Caco-2 (cell line): ENCODE measurements at places on chromosomes 2 and 18.

DNA sequence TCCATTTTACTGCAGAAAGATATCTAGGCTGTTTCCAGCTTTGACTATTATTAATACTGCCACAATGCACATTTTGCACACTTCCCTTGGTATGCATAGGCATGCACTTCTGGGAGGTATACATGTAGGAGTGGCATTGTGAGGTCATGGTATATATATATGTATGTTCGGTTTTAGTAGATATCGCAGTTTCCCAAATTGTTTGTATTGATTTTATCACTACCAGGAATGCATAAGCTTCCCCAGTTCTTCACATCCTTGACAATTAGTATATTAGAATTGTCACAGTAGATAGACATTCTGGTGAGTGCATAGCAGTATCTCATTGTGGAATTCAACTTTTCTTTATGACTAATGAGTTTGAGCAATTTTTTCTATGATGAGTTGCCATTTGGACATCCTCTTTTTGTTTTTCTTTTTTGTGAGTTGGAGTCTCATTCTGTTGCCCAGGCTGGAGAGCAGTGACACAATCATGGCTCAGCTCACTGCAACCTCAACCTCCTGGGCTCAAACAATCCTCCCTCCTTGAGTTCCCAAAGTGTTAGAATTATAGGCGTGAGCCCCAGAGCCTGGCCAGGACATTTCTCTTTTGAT lies 4.2 kb upstream of the GRB14 start:
- H3K4me3 ChIP-seq = no peak overlapping the region
- no peak for DNase-seq
- H3K36me3 ChIP-seq = no peaks in the 10 kb centered on the region
- H3K27me3 ChIP-seq = no peaks in the 10 kb centered on the region

DNA sequence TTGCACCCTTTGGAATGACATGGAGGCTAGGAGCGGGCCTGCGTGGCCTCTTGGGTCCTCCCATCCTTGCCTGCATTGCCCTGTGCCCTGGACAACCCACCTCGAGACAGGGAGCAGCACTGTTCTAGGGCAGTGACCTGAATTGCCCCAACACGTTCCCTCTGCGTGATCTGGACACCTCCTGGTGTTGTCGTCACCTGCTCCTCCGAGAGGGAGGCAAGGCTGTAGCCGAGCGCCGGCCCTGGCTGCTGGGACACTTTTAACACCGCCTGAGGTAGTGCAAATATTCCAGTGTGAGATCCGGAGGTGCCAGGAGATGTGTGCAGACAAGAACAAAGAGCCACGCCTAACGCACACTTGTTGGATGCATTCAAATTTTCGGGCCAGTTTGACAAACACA lies 131.5 kb downstream of the SMAD7 start:
- no peak overlapping the region for H3K4me3 ChIP-seq
- H3K27ac ChIP-seq = no peak overlapping the region
- H3K4me1 ChIP-seq = no peaks in the 10 kb centered on the region
- DNase-seq = no peak
- no peaks in the 10 kb centered on the region for H3K36me3 ChIP-seq
- no peaks in the 10 kb centered on the region for H3K27me3 ChIP-seq

- H3K4me3 ChIP-seq = no peak overlapping the region
- DNase-seq = no peak
- no peaks in the 10 kb centered on the region for H3K4me1 ChIP-seq
- no peaks in the 10 kb centered on the region for H3K27me3 ChIP-seq
- no peaks in the 10 kb centered on the region for H3K36me3 ChIP-seq
Observed at GRCh38 chr2:7626139-7626537, 708.9 kb downstream of the RNF144A start.

DNA sequence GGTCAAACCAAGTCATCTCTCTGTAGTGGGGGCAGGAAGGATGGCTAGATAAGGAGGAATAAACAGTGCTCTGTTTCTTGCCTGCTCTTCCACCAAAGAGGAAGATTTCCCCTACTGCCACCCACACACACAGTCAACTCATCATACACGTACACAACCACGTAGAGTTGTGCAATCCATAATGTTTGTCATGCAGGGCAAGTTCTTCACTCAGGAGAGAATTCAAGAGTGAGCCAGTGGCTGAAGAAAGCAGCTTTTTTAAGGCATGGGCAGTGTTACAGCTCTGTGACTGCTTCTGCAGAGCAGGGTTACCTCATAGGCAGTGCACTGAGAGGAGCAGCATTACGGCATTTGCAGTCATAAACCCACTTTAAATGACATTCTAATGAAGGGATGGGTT lies 283.0 kb downstream of the RND3 start:
- H3K27me3 ChIP-seq = no peaks in the 10 kb centered on the region
- no peaks in the 10 kb centered on the region for H3K36me3 ChIP-seq
- peak; percentile 13 for DNase-seq

DNA sequence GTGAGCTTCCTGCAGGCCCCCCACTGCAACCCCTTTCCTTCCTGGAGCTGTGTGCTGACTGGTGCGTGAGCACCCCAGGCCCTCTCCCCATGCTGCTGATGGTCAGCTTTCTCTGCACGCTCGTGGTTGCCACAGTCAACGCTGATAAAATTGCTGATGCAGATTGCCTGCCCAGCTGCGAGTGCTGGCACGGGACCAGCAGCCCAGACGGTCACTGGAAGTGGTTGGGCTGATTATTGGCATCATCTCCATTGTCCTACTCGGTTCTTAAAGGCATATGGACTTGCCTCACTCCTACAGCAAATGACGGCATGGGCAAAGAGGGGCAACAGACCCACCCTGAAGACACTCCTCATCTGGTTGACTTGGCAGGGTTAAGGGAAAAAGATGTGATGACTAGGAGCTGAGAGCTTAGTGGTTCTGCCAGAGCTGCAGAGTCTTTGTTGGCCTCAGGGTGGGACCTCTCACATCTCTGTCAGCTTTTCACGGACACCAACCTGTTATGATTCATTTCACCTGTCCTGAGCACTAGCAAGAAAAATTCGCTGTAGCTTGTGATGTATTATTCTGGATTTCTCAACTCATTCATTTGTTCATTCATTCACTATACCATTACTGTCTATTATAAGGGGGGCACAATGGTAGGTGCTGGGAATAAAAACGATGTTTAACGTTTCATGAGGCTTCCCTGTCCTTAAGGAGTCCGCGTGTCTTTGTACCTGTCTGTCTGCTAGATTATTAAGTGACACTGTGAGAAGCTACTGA lies 38.4 kb downstream of the PAX8 start:
- no peak overlapping the region for H3K4me3 ChIP-seq
- peak overlapping the region; percentile 71 for H3K27ac ChIP-seq
- no peaks in the 10 kb centered on the region for H3K27me3 ChIP-seq

GRCh38 chr2:208235860-208236259 lies 19.0 kb downstream of the IDH1 start:
- peaks cover 8% of the 10 kb centered on the region for H3K36me3 ChIP-seq
- no peak overlapping the region for H3K27ac ChIP-seq
- no peak overlapping the region for H3K4me3 ChIP-seq
- no peaks in the 10 kb centered on the region for H3K27me3 ChIP-seq
- DNase-seq = no peak

DNA sequence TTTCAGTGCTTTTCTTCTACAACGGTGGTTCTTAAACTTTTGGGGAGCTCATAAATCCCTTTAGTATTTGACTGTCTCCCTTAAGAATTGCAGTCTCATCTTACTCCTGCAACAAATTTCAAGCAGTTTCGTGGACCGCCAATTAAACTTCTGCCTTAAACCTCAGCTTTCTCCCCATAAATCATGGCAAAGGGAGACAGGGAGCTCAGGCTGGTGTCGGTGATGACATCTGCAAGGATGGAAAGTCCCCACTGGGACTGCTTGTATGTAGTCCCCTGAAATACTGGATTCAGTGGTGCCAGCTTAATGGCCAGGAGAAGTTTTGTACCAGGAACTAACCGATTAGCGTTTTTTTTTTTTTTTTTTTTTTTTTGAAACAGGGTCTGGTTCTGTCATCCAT lies 148.7 kb upstream of the ITGA6 start:
- no peaks in the 10 kb centered on the region for H3K36me3 ChIP-seq
- H3K4me3 ChIP-seq = no peak overlapping the region
- no peak overlapping the region for H3K27ac ChIP-seq
- H3K27me3 ChIP-seq = no peaks in the 10 kb centered on the region

DNA sequence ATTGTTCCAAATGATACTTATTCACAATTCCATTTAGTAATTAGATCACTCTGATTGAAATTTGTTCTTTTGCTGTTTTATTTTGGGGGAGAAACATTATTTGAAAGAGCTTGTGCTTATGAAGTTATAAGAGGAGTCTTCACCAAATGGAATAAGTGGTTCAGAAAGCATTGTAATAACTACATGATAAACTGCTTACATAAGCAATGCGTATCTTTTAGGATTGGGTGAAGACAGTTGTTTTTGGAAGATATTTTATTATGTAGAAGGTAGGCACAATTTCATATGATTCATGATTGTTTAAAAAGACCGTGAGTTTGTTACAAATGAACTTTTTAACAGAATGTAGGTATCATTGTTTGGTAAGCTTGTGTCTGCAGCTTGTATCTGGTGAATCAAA lies 14.5 kb downstream of the ZNF638 start:
- DNase-seq = no peak
- no peak overlapping the region for H3K4me3 ChIP-seq
- no peaks in the 10 kb centered on the region for H3K4me1 ChIP-seq
- H3K27me3 ChIP-seq = no peaks in the 10 kb centered on the region
- no peak overlapping the region for H3K27ac ChIP-seq

DNA sequence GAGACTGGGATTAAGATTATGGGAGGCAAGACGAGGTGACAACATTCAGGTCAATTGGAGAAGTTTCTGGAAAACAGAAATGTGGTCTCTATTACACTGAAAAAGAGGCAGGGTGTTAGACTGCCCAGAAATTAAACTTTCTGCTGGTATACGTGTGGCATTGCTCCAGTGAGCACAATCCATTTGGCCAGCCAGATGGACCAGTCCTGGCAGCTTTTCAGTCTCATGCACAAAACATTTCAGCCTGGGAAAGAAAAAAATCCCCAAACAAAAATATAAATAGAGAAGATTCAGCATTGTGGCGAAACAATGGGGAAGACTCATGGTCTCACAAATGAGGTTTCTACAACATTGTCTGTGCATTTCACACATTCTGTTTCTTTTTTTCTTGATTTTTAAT lies 113.9 kb downstream of the HNMT start:
- H3K4me1 ChIP-seq = no peaks in the 10 kb centered on the region
- no peak overlapping the region for H3K4me3 ChIP-seq
- DNase-seq = no peak
- no peaks in the 10 kb centered on the region for H3K27me3 ChIP-seq

GRCh38 chr2:47636176-47636575 lies 146.8 kb upstream of the MSH6 start:
- no peak overlapping the region for H3K4me3 ChIP-seq
- H3K4me1 ChIP-seq = peaks cover under 1% of the 10 kb centered on the region; the same call in 1 of the 2 replicates
- no peaks in the 10 kb centered on the region for H3K36me3 ChIP-seq
- H3K27ac ChIP-seq = no peak overlapping the region
- no peaks in the 10 kb centered on the region for H3K27me3 ChIP-seq
- no peak for DNase-seq

GRCh38 chr2:13335862-13336535 lies 619.3 kb downstream of the TRIB2 start:
- DNase-seq = no peak
- no peaks in the 10 kb centered on the region for H3K27me3 ChIP-seq
- no peaks in the 10 kb centered on the region for H3K4me1 ChIP-seq
- no peak overlapping the region for H3K4me3 ChIP-seq
- no peaks in the 10 kb centered on the region for H3K36me3 ChIP-seq
- no peak overlapping the region for H3K27ac ChIP-seq

GRCh38 chr2:10067330-10067729 lies 12.9 kb downstream of the CYS1 start:
- no peak for DNase-seq
- no peak overlapping the region for H3K4me3 ChIP-seq
- H3K27me3 ChIP-seq = no peaks in the 10 kb centered on the region
- no peak overlapping the region for H3K27ac ChIP-seq
- H3K36me3 ChIP-seq = no peaks in the 10 kb centered on the region

DNA sequence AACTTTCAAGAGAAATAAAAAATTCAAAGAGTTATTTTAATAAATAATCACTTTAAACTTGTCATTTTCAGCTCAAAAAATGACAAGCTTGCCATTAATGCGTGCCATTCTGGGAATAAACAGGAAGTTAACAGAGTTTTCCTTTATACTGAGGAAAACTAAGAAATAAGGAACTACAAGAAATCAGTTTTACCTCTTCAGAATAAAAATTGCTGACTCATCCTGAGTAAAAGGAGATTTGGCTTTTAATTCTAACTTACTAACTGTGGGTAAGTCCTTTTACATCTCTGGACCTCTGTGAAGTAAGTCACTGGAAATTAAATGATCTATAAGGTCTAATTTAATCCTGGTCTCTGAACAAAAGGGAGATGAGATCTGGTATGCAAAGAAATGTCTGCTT lies 16.1 kb downstream of the CEBPZ start:
- no peaks in the 10 kb centered on the region for H3K4me1 ChIP-seq
- DNase-seq = no peak
- H3K36me3 ChIP-seq = peaks cover 1% of the 10 kb centered on the region
- no peak overlapping the region for H3K27ac ChIP-seq
- no peak overlapping the region for H3K4me3 ChIP-seq

DNA sequence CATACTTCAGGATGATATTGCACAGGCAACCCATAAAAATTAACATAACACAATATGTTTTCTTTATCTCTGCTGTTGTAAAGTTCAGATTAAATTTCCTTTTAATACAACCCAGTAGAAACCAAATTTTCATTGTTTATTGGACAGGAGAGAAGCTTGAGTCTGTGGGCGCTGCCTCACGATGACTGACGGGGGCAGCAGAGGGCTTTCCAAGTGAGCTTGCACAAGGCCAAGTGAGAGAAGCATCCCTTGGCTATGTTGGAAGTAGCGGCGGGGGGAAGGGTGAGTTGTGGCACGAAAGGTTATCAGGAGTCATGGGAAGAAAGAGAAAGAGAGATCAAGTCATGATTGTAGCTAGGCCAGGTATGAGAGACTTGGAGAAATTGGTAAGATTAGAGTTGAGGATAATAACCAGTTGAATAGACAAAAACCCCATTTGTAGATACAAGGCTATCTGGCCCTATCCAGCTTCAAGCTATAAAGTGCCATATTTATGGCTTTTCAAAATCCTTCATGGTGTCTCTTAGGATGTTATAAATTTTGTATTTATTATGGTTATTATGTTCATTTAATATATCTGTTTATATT lies 413.7 kb upstream of the FAM98A start:
- no peaks in the 10 kb centered on the region for H3K36me3 ChIP-seq
- H3K27me3 ChIP-seq = no peaks in the 10 kb centered on the region
- H3K4me3 ChIP-seq = no peak overlapping the region
- 0 out of 2 replicates have a peak, but pooled peaks cover 3% of the 10 kb centered on the region for H3K4me1 ChIP-seq
- H3K27ac ChIP-seq = no peak overlapping the region
- peak; percentile 77 for DNase-seq
